ENCODE measurements at places on chromosomes 1 and 21.

DNA sequence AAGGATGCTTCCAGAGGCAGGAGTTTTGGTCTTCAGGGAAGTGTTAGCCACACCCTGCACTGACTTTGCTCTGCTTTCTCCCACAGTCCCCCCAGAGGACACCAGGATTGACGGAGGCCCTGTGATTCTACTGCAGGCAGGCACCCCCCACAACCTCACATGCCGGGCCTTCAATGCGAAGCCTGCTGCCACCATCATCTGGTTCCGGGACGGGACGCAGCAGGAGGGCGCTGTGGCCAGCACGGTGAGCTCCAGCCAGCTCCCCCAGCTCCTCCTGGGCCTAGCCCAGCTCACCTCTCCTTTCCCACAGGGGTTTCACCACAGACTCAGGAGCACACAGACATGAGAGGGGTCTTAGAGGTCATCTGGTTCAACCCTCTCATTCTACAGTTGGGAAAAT is 90.9 kb downstream of the KIRREL1 start:
- DNase-seq, result no peak

GRCh38 chr1:1335792-1336248 is 4.7 kb downstream of the TAS1R3 start:
- no peak for DNase-seq

DNA sequence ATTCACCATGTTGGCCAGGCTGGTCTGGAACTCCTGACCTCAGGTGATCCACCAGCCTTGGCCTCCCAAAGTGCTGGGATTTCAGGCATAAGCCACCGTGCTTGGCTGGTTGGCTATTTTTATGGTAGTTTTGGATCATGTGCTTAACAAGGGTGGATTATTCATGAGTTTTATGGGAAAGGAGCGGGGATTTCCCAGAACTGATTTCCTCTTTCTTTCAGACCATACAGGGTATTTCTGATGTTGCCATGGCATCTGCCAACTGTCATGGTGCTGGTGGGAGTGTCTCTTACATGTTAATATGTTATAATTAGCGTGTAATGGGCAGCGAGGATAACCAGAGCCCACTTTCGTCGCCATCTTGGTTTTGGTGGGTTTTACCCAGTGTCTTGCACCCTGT is 3.2 kb downstream of the TRPM2 start:
- DNase-seq, result no peak

DNA sequence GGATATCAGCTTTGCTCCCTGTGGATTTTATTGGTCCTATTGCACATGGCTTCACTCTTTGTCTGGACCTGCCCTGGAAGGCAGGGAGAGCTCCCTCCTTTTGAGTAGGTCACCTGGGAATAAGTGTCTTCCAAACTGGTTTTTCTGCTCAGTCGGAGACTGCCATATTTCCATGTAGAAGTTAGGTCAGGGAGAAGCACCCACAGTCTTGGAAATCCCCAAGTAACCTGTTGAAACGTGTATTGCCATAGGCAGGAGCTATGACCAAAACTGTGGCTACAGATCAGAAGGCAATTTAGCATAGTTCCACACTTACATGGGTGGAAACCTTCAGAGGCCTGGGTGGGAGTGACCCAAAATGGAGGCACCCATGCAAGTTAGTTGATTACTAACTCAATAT is 3.5 kb upstream of the GNG12 start:
- DNase-seq, result no peak

DNA sequence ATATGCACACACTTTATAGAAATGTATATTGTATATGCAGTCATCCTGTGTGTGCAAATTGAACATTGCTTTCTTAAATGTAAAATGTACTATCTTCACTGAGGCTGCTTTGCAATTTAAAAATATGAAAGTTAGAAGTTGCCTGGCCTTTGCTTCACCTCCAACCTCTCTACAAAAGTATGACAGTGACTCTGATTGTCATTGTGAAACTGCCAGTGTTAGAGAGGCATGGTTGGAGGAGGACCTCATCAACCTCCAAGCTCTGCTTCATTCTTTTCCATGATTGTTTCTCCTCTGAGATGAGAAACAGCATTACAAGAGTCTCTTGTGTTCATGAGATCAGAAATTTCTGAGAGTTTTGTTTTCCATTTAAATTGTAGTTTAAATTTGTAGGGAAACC is 185.5 kb downstream of the ZC3H11B start:
- DNase-seq, result no peak

GRCh38 chr1:32886004-32886827 is at the start of gene HPCA:
TSS of gene HPCA (plus strand) at chr1:32886491. CDS start at chr1:32888899, 2,408 bp downstream.
- DNase-seq, result peak; percentile 86

GRCh38 chr1:18578271-18578670 is 52.4 kb upstream of the PAX7 start:
- no peak for DNase-seq

DNA sequence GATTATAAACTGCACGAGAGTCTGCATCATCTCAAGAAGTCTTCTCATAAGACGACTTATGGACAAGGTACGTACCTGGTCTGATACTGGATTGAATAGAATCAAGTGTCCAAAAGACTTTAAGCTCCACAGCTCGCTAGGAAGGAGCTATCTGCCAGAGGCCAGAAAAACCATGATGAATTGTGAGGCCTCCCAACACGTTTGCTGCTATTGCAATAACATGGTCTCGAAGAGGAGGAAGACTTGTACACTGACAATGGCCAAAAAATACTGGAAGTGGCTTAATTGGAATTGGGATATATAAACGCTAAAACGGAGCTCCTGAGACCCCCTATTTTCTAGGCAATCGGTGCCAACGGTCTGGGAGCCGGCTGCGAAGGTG is 534 bp downstream of the DNAJC28 start:
- DNase-seq, result no peak

GRCh38 chr1:222387007-222387814 is 160.7 kb downstream of the HHIPL2 start:
- peak; percentile 37 for DNase-seq

DNA sequence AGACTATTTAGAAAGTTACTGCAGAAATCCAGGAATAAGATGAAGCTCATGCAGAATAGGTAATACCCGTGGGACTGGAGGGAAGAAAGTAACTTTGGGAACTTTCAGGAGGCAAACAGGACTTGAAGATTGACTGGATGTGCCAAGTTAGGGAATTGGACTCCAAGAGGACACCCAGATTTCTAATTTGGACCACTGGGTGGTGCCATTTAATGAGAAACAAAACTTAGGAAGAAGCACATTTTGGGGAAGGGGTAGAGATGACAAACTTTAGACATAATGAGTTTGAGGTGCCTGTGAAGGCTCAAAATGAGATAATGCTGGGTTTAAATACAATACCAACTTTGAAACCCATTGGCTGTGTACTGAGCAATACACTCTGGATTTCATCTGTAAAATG is 3.3 kb upstream of the B4GALT3 start:
- no peak for DNase-seq

- no peak for DNase-seq
Observed at GRCh38 chr1:100941580-100942216, 45.8 kb downstream of the SLC30A7 start.
